ENCODE measurements at places on chromosomes 2 and 18.

DNA sequence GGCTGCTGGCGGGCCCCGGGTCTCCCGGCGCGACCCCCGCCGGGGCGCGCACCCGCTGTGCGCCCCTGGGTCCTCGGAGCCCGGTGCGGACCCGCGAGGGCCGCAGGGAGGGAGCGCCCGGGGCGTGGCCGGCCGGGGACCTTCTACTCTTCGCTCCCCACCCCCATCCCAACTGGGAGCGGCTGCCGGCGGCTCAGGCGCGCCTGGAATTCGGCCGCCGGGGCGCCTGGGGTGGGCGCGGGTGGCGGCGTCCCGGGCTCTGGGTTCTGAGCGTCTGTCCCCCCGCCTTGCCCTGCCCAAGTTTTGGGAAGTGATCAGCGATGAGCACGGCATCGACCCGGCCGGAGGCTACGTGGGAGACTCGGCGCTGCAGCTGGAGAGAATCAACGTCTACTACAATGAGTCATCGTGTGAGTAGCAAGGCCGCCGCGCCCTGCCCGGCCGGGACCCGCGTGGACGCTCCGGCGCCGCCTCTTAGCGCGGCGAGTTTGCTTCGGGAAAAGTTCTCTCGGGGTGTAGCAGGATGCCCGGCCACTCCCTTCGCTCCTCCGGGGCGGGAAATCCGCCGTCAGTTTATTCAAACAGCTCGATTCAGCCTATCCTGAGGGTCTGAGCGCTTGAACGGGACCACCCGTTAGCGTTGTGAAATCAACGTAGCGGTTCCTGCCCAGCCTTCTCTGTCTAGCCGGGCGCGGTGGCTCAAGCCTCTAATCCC, 502 bp downstream of the TUBB6 start:
- DNase-seq: peak; percentile 66

DNA sequence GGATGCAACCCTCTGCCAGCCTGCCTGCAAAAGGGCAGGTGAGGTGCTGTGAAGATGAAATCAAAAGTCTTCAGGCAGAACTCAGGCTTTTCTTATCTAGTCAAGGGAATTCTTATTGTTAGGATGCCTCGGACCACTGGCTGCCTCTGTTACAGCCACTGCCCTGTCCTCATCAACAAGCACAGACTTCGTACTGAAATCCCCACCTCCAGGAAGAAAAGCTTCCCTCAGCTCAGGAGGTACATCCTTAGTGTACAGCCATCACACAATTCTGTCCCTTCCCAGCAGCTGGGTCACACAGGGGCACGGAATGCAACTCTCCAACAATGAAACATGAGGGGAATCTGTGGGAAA, 10.1 kb upstream of the RNU4ATAC start:
- no peak for DNase-seq

- DNase-seq: peak; percentile 36
These were observed 36.5 kb downstream of the MYO3B start for GRCh38 chr2:170214309-170214948.

DNA sequence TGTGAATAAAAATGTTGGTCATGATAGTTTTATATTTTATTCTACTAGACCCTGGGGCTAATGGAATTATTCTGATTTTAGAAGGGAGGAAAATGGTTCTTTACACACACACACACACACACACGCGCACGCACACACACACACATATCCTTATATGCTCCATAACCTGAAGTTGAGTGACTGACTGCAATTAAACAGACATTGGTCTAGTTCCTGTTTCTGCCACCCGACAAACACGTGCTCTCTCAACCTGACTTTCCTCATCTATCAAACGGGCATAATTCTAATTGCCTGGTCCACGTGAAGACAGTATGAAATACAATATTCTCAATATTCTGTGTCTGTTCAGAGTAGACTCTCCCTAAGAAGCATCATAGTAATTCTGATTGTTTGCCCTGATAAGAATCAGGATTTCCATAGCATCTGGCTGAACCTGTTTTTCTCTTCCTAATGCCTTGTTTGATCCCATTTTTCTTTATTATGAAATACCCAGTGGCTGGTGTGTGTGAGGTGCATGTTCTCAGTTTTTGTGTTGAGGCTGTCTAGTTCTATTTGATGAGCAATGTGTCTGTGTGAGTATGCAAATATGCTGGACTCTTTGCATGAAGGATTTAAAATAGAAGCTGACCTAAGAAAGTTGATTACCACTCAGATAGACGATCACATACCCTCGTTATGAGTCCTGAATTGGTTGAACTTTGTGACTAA, 51.0 kb downstream of the SETBP1 start:
- no peak for DNase-seq

GRCh38 chr2:13334545-13334944, 617.8 kb downstream of the TRIB2 start:
- no peak for DNase-seq

DNA sequence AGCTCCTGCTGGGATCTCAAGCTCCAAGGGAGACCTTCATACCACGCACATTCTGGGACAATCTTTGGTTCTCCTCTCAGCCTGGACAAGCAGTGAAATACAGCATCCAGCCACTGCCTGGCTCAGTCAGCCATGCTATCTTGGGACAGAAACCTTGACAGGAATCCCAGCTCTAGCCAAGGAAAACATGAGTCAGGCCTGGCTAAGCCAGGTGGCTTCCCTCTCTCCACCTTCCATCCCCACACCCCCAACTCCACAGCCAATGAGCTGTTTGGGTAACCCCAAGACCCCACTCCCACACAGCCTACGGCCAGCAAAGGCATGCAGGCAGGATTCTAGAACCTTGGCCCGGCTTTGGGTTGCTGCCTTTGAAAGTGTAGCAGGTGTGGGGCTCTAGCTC, 64.9 kb downstream of the MCFD2 start:
- DNase-seq: no peak

DNA sequence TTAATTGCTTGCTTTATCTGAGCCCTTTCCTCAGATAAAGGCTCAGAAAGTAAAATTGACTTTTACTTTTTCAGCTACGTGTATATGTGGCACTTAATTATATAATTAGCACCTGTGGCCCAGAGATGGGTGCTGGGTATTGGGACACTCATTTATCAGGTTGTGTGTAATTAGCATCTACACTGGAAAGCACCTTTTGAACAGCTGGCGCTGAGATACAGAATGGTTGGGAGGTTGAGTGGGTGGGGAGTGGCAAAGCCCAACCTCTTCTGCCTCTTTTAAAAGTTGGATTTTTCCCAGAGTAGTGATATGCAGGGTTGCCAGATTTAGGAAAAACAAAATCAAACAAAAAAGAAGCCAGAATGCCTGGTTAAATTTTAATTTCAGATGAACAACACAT, 23.9 kb downstream of the SPTBN1 start:
- no peak for DNase-seq

GRCh38 chr2:44852594-44852993, 88.9 kb upstream of the SIX3 start:
- no peak for DNase-seq

DNA sequence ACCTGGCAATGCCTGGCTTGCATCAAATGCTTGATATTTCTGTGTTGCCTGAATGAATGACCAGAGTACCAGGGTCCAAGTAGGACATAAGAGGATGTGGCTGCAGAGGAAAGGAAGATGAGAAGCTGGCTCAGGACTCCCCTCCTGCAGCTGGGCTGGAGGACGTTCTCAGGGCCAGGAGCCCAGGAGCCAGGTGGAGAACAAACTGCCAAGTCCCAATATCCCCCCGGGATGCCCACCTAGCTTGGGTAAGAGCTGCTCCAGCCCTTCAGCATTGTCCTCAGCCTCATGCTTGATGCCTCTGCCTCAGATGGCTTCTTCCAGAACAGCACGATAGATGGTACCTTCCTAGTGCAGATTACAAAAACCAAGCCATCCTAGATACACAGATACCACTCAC, 8.6 kb upstream of the ATP6V1B1 start:
- no peak for DNase-seq

DNA sequence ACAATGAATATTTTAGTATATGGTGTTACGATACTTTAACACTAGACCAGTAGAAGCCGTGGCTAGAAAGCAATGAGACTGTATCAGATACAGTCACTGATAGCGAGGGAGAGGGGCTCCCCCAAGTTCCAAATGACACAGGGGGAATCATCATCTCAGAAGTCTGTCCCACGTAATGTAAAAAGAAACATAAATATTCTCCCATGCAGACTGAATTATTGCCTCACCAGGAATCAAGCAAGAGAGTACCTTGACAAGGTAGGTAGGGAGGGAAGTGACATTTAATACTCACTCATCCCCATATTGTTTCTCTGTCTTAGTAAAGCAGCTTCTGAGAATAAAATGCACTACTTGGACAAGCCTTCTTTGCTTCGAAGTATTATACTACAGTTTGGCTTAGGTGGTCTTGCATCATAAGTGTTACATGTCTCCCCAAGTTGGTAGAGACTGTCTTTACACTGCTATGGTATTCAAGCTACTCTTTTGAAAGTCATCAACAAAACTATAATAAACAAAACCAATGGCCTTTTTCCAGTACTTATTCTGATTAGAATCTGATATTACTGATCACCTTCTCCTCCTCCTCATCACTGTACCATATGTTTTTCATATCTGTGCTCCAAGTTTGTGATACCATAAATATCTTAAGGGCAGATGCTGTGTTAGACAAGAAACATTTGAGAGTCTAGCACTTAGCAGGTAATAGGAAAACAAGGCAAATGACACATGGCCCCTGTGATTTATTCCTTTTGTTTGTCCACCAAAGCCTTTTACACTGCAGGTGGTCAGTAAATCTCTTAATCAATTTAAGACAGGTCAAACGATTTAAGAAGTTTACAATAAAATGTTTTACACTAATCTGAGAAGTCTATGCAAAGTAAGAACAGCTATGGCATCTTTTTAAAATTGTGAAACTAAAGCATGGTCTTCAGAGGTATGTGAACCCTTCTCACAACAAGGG, 2.7 kb downstream of the LAPTM4A start:
- no peak for DNase-seq

GRCh38 chr18:74645679-74646078, 48.0 kb downstream of the ZNF407 start:
- DNase-seq: no peak

GRCh38 chr2:206071807-206072206, 14.2 kb downstream of the INO80D start:
- DNase-seq: no peak

- DNase-seq: no peak
These were observed 75.8 kb downstream of the COLEC12 start for GRCh38 chr18:424668-425067.

DNA sequence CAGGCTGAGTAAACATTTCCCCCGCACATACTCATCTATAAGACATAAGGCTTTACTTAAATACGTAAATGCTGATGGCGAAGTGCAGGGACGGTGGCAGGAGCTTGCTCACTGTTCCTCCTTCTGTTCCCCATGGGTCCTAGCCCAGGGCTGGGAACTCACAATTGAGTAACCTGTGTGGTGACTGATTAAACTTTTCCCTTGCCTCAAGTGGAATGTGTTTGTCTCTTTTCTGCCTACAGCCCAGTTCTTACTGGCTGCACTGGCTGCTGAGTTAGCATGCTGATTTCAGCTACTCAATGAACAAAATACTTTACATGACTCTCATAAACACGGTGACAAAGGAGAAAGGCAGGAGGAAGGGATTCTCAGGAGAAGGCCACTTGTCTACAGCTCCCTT, 87.3 kb downstream of the MARCO start:
- DNase-seq: no peak

GRCh38 chr18:65769652-65770051, 18.8 kb downstream of the CDH7 start:
- no peak for DNase-seq

GRCh38 chr18:54776282-54776977, 51.8 kb upstream of the RAB27B start:
- peak; percentile 6 for DNase-seq

DNA sequence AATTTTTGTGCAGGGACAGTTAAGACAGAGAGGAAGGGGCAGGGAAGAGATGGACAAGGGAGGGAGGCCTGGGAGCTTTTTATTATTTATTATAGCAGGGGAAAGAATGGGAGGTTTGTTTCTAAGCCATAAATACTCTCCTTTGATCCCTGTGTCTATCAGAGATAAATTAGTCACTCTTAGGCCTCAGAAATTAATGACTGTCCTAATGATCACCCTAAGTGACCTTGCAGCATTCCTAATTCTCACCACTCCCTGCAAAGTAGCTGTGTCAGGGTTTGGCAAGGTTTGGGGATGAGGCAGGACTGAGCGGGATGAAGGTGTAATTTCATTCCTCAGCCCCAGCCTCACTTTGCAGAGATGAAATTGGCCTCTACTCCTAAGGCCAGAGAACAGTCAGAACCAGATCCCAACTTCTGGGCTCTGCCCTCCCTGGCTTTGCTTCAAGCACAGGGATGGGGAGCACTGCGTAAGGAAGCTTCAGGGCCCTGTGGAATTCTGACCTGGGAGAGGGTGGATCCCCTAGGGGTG, 95.0 kb downstream of the TMEM17 start:
- DNase-seq: no peak

GRCh38 chr2:112811841-112812306, 24.7 kb downstream of the IL1B start:
- no peak for DNase-seq

GRCh38 chr18:8779251-8779650, 73.9 kb downstream of the MTCL1 start:
- no peak for DNase-seq

GRCh38 chr2:219459460-219460311, 25.0 kb downstream of the SPEG start:
- peak; percentile 28 for DNase-seq

DNA sequence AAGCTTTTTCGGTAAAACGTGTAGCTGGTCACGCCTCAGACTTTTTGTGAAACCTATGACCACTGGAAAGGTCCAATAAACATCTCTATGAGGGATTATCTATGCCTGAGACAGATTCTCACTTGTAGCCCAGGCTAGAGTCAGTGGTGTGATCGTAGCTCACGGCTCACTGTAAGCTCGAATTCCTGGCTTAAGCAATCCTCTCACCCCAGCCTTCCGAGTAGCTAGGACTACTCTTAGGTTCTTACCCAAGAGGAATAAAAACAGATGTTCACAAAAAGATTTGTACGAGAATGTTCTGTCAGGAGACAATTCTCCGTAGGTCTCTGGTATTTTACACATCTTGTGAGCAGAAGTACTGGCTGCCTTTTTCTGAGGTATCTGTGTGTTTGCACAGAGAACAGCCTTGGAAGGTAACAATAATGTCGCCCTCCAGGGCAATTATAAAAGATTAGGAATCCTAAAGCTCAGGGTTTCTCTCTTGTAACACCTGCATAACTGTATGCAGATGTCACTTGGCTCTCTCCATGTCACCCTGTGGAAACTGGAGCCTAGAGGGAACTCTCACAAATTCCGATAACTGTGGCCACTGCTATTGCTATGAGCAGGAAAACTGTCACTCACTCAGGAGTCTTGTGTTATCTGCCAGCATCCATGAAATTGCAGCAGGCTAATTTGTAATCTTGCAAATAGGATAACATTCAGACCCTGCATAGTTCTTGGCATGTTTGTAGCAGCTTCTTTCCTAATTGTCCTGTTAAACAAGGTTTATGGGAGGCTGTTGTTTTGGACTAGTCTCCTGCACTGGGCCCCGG, 25.5 kb upstream of the RALBP1 start:
- DNase-seq: no peak

GRCh38 chr2:24559473-24560113, 68.5 kb downstream of the NCOA1 start:
- DNase-seq: no peak

- DNase-seq: no peak
These were observed 83.1 kb downstream of the SOCS6 start for GRCh38 chr18:70371908-70372307.

GRCh38 chr18:74069178-74070050, 78.2 kb downstream of the FBXO15 start:
- no peak for DNase-seq
